ENCODE measurements at places on chromosomes 16 and 17.

GRCh38 chr17:5378566-5379207 lies 40.8 kb downstream of the NUP88 start:
- DNase-seq = no peak

GRCh38 chr17:78793968-78794367 lies 11.9 kb upstream of the CYTH1 start:
- no peak for DNase-seq

DNA sequence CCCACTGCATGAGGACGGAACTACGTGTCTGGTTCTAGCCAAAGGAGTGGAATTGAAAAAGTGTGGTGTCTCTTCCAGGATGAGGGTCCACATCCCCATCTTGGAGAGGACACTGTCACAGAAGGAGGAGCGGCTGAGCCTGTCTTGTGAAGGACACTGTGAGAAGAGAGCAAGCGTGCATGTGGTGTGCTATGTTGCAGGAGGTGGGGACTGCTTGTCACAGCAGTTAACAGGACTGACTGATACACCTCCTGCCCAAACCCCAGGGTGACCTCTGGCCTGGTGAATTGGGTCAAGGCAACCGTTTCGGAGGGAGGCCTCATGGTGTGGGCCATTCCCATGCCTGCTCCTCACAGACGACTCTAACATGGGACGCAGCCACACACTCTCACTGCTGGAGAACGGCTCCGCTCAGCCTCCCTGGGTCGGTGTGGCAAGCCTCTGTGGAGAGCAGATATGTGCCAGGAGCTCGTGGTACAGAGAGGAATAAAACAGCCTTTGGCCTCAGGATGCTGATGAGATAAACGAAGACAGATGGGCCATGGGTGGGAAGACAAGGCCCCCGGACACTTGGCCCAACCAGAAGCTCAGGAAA lies 56.4 kb upstream of the RBFOX3 start:
- DNase-seq = no peak

GRCh38 chr16:59859676-59860402 lies 1125.7 kb upstream of the GOT2 start:
- DNase-seq = no peak

DNA sequence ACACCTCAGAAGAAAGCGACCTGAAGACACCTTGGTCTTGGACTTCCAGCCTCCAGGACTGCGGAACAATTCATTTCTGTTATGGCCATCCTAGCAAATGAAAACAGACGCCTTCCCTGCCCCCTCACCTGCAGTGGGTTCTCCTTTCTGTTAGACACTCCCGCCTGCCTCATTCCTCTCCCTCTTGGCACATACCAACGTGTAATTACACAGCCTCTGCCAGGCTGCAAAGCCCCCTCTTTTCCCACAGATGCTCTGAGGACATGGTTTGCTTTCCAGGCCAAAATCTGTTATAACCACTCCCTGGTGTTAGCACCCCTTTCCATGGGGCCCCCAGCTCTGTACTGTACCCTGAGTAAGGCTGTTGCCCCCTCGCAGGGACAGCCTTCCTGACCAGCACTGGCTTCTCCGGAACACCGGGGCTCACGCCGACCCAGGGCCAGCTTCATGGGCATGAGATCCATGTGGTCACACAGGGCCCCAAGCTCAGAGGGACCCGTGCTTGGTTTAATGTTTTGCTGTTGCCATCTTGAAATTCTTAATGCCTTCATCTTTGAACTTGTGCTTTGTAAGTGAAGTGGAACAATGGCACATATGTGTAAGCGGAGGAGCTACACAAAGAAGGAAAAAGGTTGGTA lies 64.1 kb downstream of the SDK2 start:
- DNase-seq = no peak

DNA sequence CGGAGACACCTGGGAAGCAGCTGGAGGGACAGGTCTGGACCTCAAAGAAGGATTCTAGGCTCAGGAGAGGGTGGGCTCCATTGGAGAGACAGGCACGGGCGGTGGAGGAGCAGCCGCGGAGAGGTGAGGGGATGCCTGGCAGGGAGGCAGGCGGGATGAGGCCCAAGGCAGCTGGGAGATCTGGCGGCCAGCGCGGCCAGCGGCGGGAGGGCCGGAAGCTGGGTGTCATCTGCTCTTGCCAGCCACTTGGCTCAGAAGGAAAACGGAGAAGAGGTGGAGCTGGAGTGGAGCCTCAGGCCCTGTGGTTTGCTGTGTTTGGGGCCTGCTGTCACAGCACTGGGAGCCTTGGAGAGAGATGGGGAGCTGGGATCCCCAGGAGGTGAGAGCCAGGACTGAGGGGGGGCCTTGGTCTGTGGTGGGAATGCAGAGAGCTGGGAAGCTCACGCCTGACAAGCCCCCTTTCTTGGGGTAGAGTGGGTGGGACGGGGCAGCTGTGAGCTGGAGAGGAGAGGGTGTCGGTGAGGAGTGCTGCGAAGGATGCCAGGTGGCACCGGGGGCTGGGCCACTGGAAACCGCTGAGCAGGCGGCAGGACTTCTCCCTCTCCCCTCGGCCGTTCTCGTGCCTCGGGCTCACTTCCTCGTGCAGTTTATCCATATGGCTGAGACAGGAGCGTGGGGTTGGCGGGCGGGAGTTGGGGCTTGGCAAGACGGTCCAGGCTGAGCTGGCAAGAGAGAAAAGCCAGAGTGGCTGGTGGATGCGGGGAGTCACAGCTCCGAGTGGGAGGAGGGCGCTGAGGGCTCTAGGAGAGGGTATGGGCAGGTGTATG lies 8.0 kb downstream of the TBC1D24 start:
- peak; percentile 87 for DNase-seq

DNA sequence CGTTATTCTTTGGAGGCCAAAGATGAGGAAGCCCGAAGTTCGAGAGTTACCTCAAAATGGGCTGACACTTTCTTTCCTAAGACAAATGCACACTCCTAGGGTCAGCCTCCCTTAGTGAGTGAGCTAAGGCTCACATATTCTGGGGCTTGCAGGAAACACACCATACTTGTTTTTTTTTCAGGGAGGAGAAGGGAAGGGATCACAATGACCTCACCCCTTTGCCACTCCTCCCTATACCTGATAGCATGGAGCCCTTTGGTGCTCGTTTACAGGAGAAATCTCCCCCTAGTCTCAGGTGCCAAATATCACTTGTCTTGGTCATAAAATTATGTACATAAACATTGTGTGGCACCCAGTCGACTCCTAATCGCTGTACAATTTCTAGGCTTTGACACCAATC lies 4.6 kb upstream of the TMEM100 start:
- no peak for DNase-seq

DNA sequence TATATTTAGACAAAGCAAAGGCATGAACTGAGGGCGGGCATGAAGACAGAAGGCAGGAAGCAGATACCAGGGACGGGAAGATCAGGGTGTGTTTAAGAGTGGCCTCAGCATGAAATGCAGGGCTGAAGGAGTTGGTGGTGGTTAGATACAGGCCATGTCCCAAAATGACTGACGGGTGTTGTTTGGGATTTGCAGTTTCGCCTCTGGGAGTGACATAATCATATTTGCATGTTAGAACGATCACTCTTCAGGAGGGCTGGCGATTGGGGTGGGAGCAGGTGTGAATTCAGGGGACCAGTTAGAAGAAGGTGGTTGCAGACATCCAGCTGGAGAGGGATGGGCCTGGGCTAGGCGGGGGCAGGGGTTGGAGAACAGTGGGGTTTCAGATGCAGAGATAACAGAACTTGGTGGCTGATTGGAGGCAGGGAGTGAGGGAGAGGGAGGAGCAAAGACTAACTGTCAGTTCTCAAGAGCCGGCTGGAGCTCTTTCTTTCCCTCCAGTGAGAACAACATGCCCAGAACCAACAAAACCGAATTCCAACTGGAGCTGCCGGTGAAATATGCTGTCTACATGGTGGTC lies 27.2 kb upstream of the ITGAX start:
- DNase-seq = no peak

- no peak for DNase-seq
Observed at GRCh38 chr16:84327926-84328505, 33.3 kb downstream of the WFDC1 start.

DNA sequence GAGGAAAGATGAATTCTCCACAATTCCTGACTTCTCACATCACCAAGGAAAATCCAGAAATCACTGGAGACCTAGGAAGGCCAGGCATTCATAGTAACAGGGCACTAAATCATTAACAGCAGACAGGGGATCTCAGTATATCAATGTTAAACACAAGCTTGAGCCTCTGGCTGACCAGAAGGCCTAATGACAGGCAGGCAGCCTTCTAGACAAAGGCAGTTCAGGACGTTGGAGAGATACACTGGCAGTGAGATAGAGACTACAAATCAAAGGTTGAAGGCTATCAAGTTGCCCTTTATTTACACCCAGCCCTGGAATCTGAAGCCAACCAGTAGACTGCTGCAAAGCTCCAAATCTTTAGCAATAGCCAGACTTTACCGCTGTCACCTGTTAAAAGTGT lies 422.8 kb upstream of the CCL2 start:
- DNase-seq = no peak

- no peak for DNase-seq
Observed at GRCh38 chr17:16820161-16820877, 130.3 kb downstream of the CCDC144A start.

GRCh38 chr16:72832621-72833248 lies 215.2 kb downstream of the ZFHX3 start:
- DNase-seq = peak; percentile 87

GRCh38 chr16:64627781-64628180 lies 494.1 kb downstream of the CDH11 start:
- no peak for DNase-seq

GRCh38 chr17:41619036-41619926 lies 5.1 kb downstream of the KRT17 start:
- no peak for DNase-seq

- no peak for DNase-seq
Observed at GRCh38 chr17:81354954-81355347, 40.3 kb upstream of the BAHCC1 start.

DNA sequence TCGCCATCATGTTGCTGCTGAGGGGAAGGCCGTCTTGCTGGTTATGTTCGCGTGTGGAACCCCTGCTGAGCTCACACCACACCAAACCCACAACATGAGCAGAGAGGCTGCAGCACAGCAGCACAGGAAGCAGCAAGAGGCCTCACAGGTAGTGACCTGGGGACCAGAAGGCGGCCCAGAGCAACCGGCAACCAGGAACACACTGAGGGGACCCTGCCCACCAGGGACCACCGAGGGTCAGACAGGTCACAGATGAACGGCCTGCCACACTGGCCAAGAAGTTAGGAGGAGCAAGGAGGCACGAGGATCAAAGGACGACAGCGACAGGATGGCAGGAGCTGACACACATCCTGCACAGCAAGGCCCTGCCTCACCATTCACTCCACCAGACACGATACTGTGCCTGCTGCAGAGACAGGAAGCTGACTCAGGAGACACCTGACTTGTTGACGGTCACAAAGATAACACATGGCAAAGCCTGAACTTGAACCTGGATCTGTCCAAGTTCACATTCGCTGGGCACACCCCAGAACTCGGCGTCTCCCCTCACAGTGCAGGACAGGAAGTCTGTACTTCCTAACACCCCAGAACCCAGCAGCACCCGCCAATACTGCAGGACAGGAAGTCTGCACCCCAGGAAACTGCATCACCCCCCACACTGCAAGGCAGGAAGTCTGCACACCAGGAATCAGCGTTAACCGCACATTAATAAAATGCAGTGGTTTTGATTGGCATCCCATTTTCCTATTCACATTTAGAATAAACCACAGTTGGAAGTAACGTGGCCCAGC lies 98.5 kb downstream of the ZNF778 start:
- DNase-seq = peak; percentile 49

DNA sequence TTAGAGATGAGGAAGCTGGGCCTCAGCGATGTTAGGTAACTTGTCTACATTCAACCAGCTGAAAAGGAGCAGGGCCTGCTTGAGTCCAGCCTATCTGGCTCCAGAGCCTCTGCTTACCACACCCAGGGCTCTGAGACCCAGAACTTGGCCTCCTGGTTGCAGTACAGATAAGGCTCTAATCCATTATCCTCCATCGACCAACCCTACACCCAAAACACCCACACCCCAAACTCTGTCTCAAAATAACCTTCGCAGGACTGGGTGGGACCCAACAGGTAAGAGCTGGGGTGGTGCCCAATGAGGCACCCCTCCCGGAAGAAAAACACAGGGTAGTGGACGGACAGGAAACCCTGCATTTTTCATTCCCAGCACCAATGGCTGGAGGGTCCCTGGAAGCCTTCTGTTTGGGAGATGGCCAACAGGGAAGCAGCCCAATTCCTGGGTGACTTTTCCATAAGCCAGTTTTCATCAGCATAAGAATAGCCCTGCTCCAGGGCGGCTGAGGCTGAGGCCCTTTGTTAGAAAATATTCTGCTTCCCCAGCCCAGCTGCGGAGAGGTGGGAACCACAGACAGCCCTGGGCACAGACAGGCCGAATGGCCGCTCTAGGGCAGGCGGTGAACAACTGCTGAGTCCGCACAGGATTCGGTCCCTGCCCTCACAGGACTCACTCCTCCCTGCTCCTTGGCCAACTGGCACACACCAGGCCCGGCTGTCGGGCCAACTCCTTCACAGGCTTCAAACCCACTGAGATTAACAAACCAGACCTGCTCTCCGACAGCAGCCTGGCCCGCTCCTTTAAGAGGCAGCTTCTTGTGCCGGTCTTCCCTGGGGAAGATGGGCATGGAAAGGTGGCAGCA lies 9.8 kb downstream of the SMIM5 start:
- no peak for DNase-seq

DNA sequence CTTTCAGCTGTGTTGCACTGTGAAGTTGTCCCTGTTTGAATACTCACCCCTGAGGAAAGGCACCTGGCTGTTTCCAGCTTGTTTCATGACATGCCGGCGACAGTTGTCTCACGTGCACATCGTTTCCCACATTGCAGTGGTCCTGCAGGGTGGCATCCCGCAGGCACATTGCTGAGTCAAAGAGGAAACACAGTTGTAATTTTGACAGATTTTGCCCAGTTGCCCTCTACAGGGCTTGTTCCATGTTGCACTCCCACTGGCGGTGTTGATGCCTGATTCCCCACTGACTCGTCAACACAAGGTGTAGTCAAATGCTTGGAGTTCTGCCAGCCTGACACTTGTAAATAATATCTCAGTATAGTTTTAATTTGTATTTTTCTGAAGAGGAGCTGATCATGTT lies 23.8 kb downstream of the EPN2 start:
- DNase-seq = no peak

GRCh38 chr16:74372953-74373846 lies 2.9 kb upstream of the NPIPB15 start:
- peak; percentile 7 for DNase-seq

DNA sequence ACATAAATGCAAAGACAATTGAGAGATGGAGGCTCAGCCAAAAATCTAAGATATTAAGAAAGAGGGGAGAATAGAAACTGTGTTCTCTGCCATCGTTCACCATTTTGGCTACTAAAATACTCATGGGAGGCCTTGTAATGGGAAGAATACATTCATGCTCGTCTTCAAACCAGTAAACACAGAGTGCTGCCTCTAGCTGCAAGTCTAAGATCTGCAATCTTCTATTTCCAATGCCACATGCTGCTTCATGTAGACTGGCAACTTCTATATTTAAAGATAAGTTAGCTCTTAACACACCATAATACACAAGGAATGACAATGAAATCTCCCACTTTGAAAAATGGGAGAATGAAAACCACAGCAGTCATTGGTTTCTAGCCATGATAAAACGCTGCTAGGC lies 387.3 kb downstream of the HS3ST3B1 start:
- DNase-seq = no peak

DNA sequence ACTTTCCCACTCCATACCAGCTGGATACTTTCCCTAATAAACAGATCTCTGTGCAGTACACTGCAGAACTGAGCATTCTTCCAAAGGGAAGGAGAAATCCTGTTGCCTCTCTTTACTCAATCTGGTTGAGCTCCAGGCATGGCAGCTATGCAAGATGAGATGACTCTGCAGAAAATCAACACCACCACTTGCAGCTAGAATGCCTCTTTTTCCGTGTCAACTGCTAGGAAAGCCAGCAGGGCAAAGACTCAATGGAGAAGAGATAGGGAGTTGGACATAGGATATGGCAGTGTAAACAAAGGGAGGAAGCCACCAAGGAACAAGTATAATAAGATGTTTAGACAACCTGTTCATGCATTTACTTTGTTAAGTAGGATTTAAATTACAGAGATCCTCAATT lies 40.4 kb upstream of the CORO6 start:
- peak; percentile 37 for DNase-seq

All from AG08396 (cell line).